ENCODE measurements at places on chromosomes 6 and 20.

- no peaks in the 10 kb centered on the region for H3K36me3 ChIP-seq
- no peak overlapping the region for H3K4me3 ChIP-seq
- H3K27me3 ChIP-seq = no peaks in the 10 kb centered on the region
- H3K4me1 ChIP-seq = no peaks in the 10 kb centered on the region
Measured at GRCh38 chr20:2603816-2604505, 48.5 kb upstream of the NOP56 start.

DNA sequence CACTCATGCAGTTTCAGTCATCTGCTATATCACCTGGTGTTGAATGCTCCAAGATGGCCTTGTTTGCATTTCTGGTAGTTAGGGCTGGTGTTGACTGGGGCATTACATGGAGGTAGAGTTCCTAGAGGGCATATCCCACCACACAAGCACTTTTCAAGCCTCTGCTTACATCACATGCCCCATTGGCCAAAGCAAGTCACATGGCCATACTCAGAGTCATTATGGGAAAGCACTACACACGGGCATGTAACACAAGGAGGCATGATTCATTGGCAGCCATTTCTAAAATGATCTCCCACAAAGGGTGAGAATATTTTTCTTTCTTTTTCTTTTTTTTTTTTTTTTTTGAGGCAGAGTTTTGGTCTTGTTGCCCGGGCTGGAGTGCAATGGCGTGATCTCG is 73.2 kb downstream of the TRMT6 start:
- DNase-seq = no peak
- no peaks in the 10 kb centered on the region for H3K27me3 ChIP-seq
- H3K36me3 ChIP-seq = no peaks in the 10 kb centered on the region
- no peaks in the 10 kb centered on the region for H3K4me1 ChIP-seq
- H3K27ac ChIP-seq = no peak overlapping the region
- H3K4me3 ChIP-seq = no peak overlapping the region

- no peaks in the 10 kb centered on the region for H3K36me3 ChIP-seq
- H3K27me3 ChIP-seq = no peaks in the 10 kb centered on the region
- peaks cover 14% of the 10 kb centered on the region for H3K4me1 ChIP-seq
- H3K4me3 ChIP-seq = no peak overlapping the region
Measured at GRCh38 chr6:16633961-16634360, 127.3 kb downstream of the ATXN1 start.

GRCh38 chr20:4332121-4332860 is 316.9 kb upstream of the RNF24 start:
- H3K27me3 ChIP-seq = no peaks in the 10 kb centered on the region
- no peak for DNase-seq
- no peak overlapping the region for H3K4me3 ChIP-seq
- H3K27ac ChIP-seq = no peak overlapping the region
- no peaks in the 10 kb centered on the region for H3K36me3 ChIP-seq
- H3K4me1 ChIP-seq = no peaks in the 10 kb centered on the region

DNA sequence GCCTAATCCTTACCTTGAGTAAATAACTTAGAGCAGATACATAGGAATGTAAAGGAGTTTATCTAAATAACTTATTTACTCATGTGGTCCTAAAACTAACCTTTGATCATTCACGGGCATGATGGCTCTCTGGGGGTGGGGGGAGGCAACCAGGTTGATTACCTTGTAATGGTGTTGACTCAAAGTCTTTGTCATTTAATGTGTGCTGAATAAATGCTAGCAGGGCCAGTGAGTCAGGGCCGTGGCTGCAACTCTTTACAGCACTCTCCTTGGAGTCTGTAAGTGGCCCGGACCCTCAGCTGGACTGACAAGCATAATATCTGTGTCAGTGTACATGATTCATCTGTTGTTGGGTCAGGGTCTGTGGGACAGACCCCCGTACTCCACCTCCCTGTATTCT is 203.0 kb downstream of the EPM2A start:
- DNase-seq = no peak
- H3K4me3 ChIP-seq = no peak overlapping the region
- no peaks in the 10 kb centered on the region for H3K4me1 ChIP-seq
- no peak overlapping the region for H3K27ac ChIP-seq

- no peaks in the 10 kb centered on the region for H3K36me3 ChIP-seq
- peaks cover 57% of the 10 kb centered on the region for H3K27me3 ChIP-seq
- DNase-seq = peak; percentile 72
- H3K27ac ChIP-seq = no peak overlapping the region
- H3K4me1 ChIP-seq = no peaks in the 10 kb centered on the region
Measured at GRCh38 chr20:59145924-59146779, 17.5 kb upstream of the ZNF831 start.

- H3K4me3 ChIP-seq = no peak overlapping the region
- H3K4me1 ChIP-seq = peaks cover 30% of the 10 kb centered on the region
- no peaks in the 10 kb centered on the region for H3K27me3 ChIP-seq
- H3K27ac ChIP-seq = peak overlapping the region; percentile 86
- no peaks in the 10 kb centered on the region for H3K36me3 ChIP-seq
- DNase-seq = peak; percentile 95
Measured at GRCh38 chr6:3518356-3519190, 61.7 kb upstream of the SLC22A23 start.

GRCh38 chr6:40759838-40760237 is 172.7 kb upstream of the LRFN2 start:
- no peaks in the 10 kb centered on the region for H3K36me3 ChIP-seq
- no peak overlapping the region for H3K4me3 ChIP-seq
- no peaks in the 10 kb centered on the region for H3K4me1 ChIP-seq
- H3K27me3 ChIP-seq = peaks cover 17% of the 10 kb centered on the region

DNA sequence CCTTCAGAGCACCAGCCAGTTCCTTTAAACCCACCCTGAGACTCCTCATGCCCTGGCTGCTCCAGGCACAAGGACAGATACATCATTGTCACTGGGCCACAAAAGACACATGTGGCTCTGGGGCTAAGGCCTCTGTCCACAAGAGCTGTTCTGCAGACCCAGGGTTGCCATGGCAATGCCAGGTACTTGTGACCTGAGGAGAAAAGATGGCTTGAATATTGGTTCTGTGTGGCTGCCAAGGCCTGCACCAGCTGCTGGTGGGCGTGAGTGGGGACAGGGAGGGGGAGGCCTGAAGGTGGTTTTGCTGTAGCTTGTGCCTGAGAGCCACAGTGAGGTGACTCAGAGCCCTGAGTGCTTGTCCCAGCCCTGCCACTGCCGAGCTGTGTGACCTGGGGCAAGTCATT is 31.8 kb downstream of the SAYSD1 start:
- no peak overlapping the region for H3K4me3 ChIP-seq
- no peak overlapping the region for H3K27ac ChIP-seq

DNA sequence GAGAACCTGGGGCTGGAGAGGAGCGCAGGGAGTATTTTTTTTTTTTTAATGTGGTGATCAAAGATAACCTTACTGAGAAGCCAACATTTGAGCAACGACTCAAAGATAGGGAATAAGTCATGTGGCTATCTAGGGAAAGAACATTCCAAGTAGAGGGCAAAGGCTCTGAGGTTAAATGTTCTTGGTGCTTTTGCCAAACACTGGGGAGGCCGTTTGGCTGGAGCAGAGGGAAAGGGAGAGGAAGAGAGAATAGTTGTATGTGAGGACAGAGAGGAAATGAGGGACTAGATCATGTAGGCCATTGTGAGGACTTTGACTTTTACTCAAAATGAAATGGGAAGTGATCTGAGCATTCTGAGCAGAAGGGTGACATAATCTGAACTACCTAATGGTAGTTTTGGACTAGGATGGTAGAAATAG is 27.8 kb downstream of the ACSS2 start:
- H3K4me3 ChIP-seq = no peak overlapping the region
- peaks cover 24% of the 10 kb centered on the region for H3K4me1 ChIP-seq
- no peaks in the 10 kb centered on the region for H3K27me3 ChIP-seq
- no peak for DNase-seq

DNA sequence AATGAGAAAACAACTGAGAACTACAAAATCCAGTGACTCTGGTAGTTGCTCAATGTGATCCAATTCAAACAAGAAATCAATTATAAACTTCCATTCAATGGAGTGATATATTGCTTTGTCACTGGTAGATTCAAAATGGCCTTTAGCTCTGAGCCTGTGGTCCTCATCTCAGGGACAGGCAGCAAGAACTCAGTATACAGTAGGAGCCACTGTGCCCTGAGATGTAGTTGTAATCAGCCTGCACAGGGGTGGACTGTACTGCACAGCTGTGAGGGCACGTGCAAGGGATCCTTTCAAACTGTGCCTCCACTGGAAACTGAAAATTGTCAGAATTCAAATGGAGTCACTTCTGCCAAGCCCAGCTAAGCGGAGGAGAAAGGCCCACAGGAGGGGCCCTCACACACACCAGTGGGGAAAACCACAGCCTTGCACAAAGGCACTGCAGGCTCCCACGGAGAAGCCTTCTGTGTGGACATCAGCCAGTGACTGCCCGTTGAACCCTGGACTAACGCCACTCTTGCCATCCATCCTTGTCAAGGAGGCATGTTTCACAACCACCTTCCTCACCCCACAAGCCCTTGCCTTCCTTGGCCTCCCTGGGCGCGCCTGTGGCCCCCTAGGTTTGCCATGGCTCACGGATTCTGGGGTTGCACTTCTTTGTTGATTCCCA is 186.7 kb downstream of the SMOC2 start:
- H3K36me3 ChIP-seq = no peaks in the 10 kb centered on the region
- no peak overlapping the region for H3K4me3 ChIP-seq
- H3K27ac ChIP-seq = no peak overlapping the region
- H3K27me3 ChIP-seq = no peaks in the 10 kb centered on the region

- no peaks in the 10 kb centered on the region for H3K4me1 ChIP-seq
- peak; percentile 80 for DNase-seq
- no peak overlapping the region for H3K27ac ChIP-seq
- no peak overlapping the region for H3K4me3 ChIP-seq
- no peaks in the 10 kb centered on the region for H3K27me3 ChIP-seq
- peaks cover 17% of the 10 kb centered on the region for H3K36me3 ChIP-seq
Measured at GRCh38 chr20:49888212-49889000, 26.9 kb downstream of the SPATA2 start.

DNA sequence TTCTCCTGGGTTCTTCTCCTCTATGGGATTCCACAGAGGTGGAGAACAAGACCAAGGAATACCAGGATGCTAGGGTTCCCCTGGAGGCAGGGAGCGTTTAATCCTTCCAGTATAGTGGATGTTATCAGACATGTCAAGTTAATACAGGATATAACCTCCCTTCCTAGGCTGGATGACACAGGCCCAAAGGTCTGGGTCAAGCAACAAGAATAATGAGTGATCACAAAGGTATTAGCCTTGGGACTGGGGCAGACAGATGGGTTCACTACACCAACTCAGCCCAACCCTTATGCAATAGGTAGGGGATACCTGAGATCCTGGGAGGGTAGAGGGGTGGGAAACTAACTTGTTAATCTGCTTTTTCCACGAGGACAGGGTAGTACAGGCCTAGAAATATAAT is 690.3 kb downstream of the HTR1B start:
- no peak overlapping the region for H3K4me3 ChIP-seq
- DNase-seq = no peak
- H3K27ac ChIP-seq = no peak overlapping the region
- no peaks in the 10 kb centered on the region for H3K4me1 ChIP-seq
- no peaks in the 10 kb centered on the region for H3K27me3 ChIP-seq

DNA sequence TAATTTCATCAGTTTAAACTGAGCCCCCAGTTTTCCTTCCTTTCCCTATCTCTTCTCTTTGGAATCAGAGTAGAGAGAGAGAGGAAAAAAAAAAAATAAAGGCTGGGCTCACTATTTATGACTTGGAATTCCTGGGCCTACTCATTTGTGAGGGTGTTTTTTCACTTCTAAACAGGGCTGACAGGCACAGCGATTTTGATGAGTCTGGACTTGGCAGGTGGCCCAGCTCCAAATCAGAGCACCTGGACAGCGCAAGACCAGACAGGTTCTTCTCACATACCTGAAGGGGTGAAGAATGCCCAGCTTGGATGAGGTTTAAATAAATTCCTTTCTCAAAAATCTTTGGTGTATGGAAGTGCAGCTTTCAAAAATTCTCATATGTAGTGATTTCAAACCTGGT is 122.2 kb downstream of the KIF13A start:
- no peaks in the 10 kb centered on the region for H3K27me3 ChIP-seq
- no peak overlapping the region for H3K4me3 ChIP-seq
- peak overlapping the region; percentile 100 for H3K27ac ChIP-seq
- no peaks in the 10 kb centered on the region for H3K36me3 ChIP-seq

- H3K27me3 ChIP-seq = no peaks in the 10 kb centered on the region
- peak overlapping the region; percentile 41 for H3K27ac ChIP-seq
- H3K4me1 ChIP-seq = peaks cover 14% of the 10 kb centered on the region
- no peak overlapping the region for H3K4me3 ChIP-seq
Measured at GRCh38 chr6:169162752-169163407, 90.8 kb downstream of the THBS2 start.

- DNase-seq = no peak
- peak overlapping the region; percentile 26 for H3K27ac ChIP-seq
- H3K36me3 ChIP-seq = peaks cover 94% of the 10 kb centered on the region
- no peak overlapping the region for H3K4me3 ChIP-seq
- H3K27me3 ChIP-seq = no peaks in the 10 kb centered on the region
Measured at GRCh38 chr6:4055420-4056041, 23.4 kb downstream of the FAM217A start.

DNA sequence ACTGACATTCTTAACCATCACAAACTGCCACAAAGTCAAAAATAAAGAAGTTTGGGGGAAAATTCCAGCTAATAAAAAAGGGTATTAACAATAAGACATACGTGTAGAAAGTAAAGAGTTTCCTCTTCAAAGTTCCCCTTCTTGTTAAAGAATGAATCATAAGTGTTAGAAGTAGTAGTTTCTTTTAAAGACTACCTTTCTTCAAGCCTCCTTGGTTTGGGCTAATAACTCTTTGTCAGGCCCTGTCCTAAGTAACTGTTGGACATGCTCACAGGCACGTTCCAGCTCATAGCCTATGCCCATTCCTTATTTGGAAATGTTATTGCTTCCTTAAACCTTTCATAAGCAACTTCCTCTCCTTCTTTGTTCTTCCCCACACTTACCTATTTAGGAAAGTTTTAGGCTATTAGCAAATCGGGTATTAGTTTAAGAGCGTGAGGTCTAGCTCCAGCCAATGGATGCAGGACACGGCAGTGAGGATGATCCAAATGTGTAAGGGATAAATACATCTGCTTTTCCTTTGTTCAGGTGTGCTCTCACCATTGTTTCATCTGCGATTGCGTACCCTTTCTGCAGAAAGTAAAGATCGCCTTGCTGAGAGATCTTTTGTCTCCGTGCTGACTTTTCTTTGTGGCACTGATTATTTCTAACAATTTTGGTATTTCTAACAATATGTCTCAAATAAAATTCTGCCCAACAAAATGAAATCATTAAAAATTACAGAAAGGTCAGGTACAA is 64.9 kb downstream of the CHD6 start:
- H3K27ac ChIP-seq = no peak overlapping the region
- H3K36me3 ChIP-seq = no peaks in the 10 kb centered on the region
- no peaks in the 10 kb centered on the region for H3K4me1 ChIP-seq
- no peak overlapping the region for H3K4me3 ChIP-seq
- H3K27me3 ChIP-seq = no peaks in the 10 kb centered on the region

- no peak overlapping the region for H3K4me3 ChIP-seq
- no peaks in the 10 kb centered on the region for H3K4me1 ChIP-seq
- H3K36me3 ChIP-seq = no peaks in the 10 kb centered on the region
- H3K27ac ChIP-seq = no peak overlapping the region
Measured at GRCh38 chr20:44843876-44844275, 33.5 kb upstream of the RIMS4 start.

- DNase-seq = no peak
- no peak overlapping the region for H3K4me3 ChIP-seq
- H3K36me3 ChIP-seq = no peaks in the 10 kb centered on the region
Measured at GRCh38 chr6:159180001-159180400, 10.8 kb downstream of the FNDC1 start.

GRCh38 chr20:59623583-59623982 is 19.2 kb downstream of the PHACTR3 start:
- H3K27me3 ChIP-seq = peaks cover 81% of the 10 kb centered on the region
- DNase-seq = peak; percentile 72
- H3K4me1 ChIP-seq = no peaks in the 10 kb centered on the region

- H3K4me1 ChIP-seq = no peaks in the 10 kb centered on the region
- H3K36me3 ChIP-seq = no peaks in the 10 kb centered on the region
- H3K27ac ChIP-seq = no peak overlapping the region
- no peak overlapping the region for H3K4me3 ChIP-seq
Measured at GRCh38 chr6:151974061-151974617, 166.7 kb downstream of the ESR1 start.
